ENCODE measurements at places on chromosomes 1 and 21. TPM values are rescaled to one million over a fixed set of nuclear protein-coding genes. Genes with fewer than 3 reads are reported as not detected.

Gene AGT
- 0.48 TPM for polyA plus RNA-seq

Gene RHCE
- 2.1 TPM for polyA plus RNA-seq

Gene CORT
- polyA plus RNA-seq: not detected

Gene GIPC2
- 16.5 TPM for polyA plus RNA-seq

Gene RGS8
- polyA plus RNA-seq: 310 TPM

Gene SLC25A33
- polyA plus RNA-seq: 4.4 TPM

Gene CFAP57
- 1.0 TPM for polyA plus RNA-seq

Gene KRTAP12-2
- polyA plus RNA-seq: not detected

Gene MMP23B
- polyA plus RNA-seq: not detected

Gene C1orf198
- polyA plus RNA-seq: 18.8 TPM

Gene SPRR2F
- not detected for polyA plus RNA-seq

Data from Purkinje cell (primary cell).